ACHN (cell line): ENCODE measurements at places on chromosomes 1 and 21.
A peak's percentile ranks its signal among the peaks of the same experiment; 100 is the strongest.

DNA sequence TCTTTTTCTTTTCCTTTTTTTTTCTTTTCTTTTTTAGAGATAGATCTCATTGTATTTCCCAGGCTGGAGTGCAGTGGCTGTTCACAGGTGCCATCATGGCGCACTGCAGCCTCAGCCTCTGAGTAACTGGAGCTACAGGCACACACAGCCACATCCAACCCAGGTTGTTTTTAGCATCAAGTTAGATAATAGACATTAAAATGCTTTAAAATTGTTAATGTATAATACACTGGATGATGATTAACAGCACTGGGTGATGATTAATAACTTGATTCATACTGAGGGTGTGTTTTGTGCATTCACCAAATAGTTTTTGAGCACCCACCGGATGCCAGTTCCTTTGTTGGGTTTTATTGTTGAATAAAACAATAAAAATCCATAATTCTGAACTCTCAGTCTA is 75.2 kb downstream of the BEND5 start:
- DNase-seq, result peak; percentile 74

DNA sequence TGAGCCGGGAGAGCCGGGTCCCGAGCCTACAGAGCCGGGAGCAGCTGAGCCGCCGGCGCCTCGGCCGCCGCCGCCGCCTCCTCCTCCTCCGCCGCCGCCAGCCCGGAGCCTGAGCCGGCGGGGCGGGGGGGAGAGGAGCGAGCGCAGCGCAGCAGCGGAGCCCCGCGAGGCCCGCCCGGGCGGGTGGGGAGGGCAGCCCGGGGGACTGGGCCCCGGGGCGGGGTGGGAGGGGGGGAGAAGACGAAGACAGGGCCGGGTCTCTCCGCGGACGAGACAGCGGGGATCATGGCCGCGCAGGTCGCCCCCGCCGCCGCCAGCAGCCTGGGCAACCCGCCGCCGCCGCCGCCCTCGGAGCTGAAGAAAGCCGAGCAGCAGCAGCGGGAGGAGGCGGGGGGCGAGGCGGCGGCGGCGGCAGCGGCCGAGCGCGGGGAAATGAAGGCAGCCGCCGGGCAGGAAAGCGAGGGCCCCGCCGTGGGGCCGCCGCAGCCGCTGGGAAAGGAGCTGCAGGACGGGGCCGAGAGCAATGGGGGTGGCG is 371 bp downstream of the ARID1A start:
- DNase-seq, result no peak

DNA sequence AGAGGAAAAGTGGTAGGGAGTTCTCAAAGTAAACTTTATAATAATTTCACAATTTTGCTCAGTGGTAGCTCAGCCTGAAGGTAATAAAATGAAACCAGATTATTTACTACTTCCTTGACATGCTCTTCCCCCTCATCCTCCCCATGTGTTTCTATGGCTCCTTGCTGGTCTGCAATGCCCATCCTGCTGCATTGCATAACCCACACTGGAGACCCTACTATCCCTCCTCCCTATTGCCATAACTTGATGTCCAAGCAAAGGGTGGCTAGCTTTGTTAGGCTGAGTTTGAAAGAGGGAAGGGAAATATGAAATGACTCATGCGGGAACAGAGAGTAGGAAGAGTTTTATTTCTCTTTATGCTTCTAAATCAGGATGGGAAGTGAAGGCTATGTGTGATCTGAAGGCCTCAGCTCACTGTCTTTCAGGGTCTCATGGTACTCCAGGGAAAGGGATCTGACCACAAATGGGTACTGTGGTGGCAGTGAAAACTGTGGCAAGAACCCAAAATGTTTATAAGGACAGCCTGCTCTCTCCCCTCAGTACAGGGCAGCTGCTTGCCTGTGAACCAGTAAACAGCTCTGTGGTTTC is 36.4 kb upstream of the HSD17B7 start:
- DNase-seq, result no peak

GRCh38 chr1:19042675-19043578 is 86.5 kb upstream of the IFFO2 start:
- no peak for DNase-seq

- peak; percentile 71 for DNase-seq
Measured at GRCh38 chr1:6490181-6491080, 1.0 kb downstream of the PLEKHG5 start.

DNA sequence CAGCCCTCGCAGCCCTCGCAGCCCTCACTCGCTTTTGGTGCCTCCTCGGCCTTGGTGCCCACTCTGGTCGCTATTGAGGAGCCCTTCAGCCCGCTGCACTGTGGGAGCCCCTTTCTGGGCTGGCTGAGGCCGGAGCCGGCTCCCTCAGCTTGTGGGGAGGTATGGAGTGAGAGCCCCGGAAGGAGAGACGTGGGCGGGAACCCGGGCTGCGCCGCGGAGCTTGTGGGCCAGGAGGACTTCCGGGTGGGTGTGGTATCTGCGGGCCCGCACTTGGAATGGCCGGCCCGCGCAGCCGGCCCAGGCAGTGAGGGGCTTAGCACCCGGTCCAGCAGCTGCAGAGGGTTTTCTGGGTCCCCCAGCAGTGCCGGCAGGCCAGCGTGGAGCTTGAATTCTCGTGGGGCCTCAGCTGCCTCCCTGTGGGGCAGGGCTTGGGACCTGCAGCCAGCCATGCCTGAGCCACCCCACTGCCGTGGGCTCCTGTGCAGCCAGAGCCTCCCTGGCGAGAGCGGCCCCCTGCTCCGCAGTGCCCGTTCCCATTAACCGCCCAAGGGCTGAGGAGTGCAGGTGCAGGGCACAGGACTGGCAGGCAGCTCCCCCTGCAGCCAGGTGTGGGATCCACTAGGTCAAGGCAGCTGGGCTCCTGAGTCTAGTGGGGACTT is 9.9 kb upstream of the CFHR2 start:
- DNase-seq, result no peak

DNA sequence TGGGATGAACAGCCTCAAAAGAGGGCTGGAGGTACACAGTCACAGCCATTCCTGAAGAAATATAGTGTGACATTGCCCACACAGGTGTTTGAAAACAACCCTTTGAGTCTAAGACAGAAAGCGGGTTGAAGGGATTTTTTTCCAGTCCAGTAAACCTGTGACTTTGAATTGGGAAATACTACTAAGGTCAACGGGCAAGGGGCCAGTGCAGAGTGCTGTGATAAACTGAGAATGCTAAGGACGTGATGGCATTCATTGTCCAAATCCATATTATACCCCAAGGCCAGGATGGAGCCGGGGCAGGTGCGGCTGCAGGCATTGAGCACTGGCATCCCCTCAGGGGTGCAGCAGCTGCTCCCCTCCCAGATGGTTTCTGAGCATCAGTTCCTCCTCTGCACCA is 36.6 kb downstream of the KIAA0040 start:
- DNase-seq, result no peak

DNA sequence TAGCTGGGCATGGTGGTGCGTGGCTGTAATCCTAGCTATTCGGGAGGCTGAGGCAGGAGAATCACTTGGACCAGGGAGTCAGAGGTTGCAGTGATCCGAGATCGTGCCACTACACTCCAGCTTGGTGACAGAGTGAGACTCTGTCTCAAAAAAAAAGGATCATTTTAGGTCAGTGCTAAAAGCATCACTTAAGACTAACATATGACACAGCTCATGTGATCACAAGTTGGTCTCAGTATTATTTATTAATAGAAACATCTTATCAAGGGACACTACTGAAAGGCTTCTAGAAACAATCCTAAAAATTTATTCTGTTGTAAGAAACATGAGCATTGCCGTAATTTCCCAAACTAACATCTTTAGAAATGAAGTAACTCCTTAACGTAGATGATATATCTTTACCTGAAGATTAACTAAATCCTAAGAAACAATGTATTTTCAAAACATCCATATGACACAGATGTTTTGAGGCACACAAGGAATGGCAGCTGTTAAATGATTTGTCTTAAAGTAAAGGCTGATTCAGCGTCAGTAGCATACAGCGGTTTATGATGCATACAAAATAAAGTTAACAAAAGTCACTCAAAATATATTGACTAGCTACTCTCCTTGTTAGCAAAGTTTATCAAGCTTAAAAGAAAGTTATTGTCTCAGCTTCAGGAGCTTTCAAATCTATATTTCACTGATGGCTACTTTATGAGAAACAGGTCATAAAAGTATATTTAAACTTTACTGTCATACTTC is 2.6 kb downstream of the NIBAN1 start:
- DNase-seq, result no peak

DNA sequence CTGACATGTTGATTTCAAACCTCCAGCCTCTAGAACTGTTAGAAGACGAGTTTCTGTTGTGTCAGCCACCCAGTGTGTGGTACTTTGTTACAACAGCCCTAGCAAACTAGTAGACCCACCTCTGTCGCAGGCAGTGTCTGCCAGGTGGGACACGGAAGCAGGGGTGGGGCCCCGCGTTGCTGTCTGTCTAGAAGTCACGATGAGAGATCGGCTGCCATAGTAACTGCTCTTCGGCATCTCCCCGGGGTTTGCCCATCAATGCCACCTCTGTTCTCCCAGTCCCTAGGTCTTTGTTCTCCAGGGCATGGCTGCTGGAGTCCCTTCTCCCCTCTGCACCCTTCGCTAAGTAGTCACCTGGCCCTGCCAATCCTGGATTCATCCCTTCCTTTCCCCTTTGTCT is 15.2 kb upstream of the CLSTN1 start:
- DNase-seq, result no peak

DNA sequence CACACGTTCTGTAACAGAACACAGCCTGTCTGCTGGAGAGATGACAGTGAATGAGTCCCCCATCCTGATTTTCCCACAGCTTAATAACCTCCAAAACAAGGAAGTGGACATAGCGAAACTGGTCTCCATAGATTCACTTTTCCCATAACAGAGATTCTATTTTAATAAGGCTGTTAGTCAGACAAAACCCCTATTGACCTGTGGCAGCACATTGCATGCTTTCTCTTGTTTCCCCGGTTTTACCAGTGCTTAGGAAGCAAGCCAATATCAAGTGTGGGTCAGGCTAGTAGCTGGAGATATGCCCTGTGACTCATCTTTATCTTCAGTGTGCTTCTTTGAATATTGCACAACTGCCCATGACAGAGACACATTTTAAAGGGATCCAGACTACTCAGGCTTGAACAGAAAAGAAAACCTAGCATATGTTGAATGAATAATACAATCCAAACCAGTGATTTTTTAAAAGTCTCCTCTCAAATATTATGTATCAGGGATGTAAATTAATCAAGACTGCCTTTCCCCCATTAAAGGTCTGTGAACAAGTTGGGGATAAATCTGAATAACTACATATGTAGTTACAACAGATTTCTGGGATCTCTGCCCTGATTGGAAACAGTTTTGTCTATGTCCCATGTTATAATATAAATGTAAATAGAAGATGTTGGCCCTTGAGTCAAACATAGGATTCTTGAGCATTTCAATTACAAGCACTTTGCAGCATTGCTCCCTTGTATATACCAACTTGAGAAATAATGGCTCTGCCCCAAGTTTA is 11.9 kb upstream of the CLDN8 start:
- peak; percentile 68 for DNase-seq

- DNase-seq, result no peak
Measured at GRCh38 chr1:169513208-169513607, 27.5 kb upstream of the SLC19A2 start.

GRCh38 chr1:7171168-7171567 is 385.9 kb downstream of the CAMTA1 start:
- no peak for DNase-seq

DNA sequence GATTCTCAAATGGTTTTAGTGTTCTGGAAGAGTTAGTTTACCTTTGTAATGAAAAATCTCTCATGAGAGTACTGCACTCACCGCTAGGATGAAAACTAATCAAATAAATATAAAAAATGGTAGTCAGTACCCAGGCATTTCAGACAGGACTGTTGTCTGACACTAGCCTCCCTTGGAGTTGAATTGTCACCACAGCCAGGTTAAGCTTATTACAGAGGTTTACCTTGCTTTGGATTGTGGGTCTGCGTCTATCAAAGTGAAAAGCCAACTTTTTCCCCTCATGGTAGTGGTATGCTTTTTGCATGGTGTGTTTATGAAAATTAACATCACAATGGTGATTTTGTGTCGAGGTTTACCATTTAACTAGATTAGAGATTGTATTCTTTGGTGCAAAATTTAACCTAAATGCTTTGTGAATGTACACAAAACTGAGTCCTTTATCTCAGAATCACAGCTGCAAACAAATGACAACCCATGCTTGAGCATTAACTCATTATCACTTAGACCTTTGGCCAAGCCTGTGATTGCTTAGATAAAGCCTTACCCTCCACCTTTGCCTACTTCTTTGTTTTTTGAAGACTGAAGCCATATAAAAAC is 20.1 kb downstream of the RAP1A start:
- DNase-seq, result no peak

- no peak for DNase-seq
Measured at GRCh38 chr1:7856345-7856744, 3.5 kb upstream of the UTS2 start.

DNA sequence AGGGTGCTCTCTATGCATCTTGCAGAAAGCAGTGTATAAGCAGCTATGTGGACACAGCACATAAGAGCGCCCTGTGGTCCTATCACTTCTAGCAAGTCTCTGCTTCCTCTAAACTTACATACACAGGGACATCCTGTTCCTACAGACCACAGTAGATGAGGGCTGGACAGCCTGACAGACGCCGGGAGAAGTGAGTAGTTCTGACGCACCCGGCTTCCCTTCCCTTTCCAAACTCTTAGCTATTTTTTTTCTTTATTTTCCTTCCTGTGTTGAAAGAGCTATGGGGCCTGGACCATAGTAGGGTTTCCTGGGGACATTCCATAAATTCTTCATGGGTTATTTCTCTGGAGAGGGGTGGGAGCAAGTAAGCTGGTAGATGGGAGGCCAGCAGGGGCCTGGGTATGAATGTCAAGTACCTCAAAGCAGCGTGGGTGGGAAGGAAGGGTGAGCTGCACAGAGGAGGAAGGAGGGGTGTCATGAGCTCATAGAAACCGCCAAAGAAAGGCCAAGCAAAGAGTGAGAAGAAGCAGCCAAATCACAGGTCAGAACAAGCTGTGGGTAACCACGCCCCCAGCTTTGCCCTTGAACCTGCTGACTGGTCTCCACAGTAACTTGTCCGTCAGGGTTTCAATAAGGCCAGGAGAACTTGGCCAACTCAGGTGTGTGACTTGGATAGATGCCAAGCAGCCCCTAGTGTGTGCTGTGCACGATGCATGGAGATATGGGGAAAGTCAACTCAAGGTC is 36.6 kb downstream of the PLXNA2 start:
- DNase-seq, result no peak

GRCh38 chr1:32335535-32335789 is 571 bp downstream of the MARCKSL1 start:
- no peak for DNase-seq

- no peak for DNase-seq
Measured at GRCh38 chr1:245978915-245979314, 528.2 kb downstream of the SMYD3 start.

GRCh38 chr1:229110986-229111385 is 159.9 kb upstream of the RAB4A start:
- no peak for DNase-seq

GRCh38 chr1:165883056-165883455 is 55.6 kb downstream of the UCK2 start:
- peak; percentile 39 for DNase-seq
